ENCODE measurements at places on chromosomes 2 and 18.

GRCh38 chr18:67417864-67418523 is 98.5 kb downstream of the DSEL start:
- no peaks in the 10 kb centered on the region for H3K36me3 ChIP-seq
- no peaks in the 10 kb centered on the region for H3K27me3 ChIP-seq
- peak; percentile 82 for DNase-seq
- no peaks in the 10 kb centered on the region for H3K4me1 ChIP-seq

- peaks cover 52% of the 10 kb centered on the region for H3K36me3 ChIP-seq
- no peaks in the 10 kb centered on the region for H3K27me3 ChIP-seq
- peaks cover 58% of the 10 kb centered on the region for H3K4me1 ChIP-seq
- DNase-seq = no peak
- no peak overlapping the region for H3K4me3 ChIP-seq
These were observed 28.5 kb downstream of the SMAD7 start for GRCh38 chr18:48922226-48922800.

GRCh38 chr2:26932974-26933373 is 37.5 kb upstream of the MAPRE3 start:
- H3K27ac ChIP-seq = no peak overlapping the region
- peaks cover 69% of the 10 kb centered on the region for H3K27me3 ChIP-seq
- DNase-seq = no peak
- no peaks in the 10 kb centered on the region for H3K36me3 ChIP-seq
- no peaks in the 10 kb centered on the region for H3K4me1 ChIP-seq

DNA sequence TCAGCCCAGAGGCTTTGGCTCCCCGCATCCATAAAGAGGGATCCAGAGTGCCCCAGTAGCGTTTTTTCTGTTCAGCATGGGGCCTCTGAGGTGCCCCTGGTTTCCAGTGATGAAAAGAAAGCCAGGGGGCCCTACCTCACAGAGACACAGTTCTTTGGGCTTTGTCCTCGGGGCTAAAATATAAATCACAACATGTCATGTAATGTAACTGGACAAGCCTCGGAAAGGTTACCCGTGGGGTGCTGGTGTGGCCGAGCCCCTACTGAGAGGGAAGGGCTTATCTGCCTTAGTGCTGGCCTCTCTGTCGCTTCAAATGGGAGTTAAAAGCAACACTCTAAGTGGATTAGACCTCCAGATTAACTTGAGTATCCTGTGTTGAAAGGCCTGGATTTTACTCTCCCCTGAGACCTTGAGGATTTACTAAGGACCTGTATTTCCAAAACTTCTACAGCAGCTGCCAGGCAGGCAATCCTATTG is 251.6 kb upstream of the APCDD1 start:
- no peaks in the 10 kb centered on the region for H3K36me3 ChIP-seq
- peak; percentile 5 for DNase-seq
- H3K27ac ChIP-seq = no peak overlapping the region
- peaks cover 2% of the 10 kb centered on the region for H3K4me1 ChIP-seq
- peaks cover 5% of the 10 kb centered on the region for H3K27me3 ChIP-seq

GRCh38 chr18:13302040-13302439 is 83.5 kb downstream of the LDLRAD4 start:
- no peaks in the 10 kb centered on the region for H3K36me3 ChIP-seq
- H3K27ac ChIP-seq = no peak overlapping the region
- no peak overlapping the region for H3K4me3 ChIP-seq
- peaks cover 5% of the 10 kb centered on the region for H3K27me3 ChIP-seq
- no peak for DNase-seq

DNA sequence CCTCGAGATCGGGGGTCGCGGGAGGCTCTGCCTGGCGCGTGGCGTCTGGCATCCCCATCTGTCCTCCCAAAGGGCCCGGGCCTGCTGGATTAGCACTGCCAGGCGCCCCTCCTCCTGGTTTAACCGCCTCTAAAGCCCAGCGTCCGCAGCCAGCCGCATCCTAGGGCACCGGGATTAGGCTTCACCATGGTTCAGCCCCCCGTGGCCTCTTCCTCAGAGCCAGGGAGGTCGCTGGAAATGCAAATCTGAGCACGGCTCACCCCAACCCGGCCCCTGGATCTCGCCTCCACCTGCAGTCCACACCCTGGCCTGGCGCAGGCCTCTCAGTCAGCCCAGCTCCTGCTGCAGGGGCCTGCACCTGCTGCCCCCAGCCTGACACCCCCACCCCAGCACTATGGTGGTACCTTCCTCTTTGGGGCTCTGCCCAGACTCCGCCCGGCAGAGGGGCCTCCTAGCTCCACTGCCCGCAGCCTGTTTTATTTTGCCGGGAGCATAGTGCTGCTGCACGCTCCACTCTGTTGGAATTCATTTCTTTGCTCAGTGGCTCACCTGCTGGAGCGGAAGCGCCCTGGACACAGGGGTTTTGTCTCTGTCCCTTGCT is 13.2 kb downstream of the PRELID3A start:
- H3K27me3 ChIP-seq = no peaks in the 10 kb centered on the region
- peaks cover 11% of the 10 kb centered on the region for H3K36me3 ChIP-seq
- H3K4me3 ChIP-seq = peak overlapping the region; percentile 37
- no peak for DNase-seq
- H3K27ac ChIP-seq = no peak overlapping the region

DNA sequence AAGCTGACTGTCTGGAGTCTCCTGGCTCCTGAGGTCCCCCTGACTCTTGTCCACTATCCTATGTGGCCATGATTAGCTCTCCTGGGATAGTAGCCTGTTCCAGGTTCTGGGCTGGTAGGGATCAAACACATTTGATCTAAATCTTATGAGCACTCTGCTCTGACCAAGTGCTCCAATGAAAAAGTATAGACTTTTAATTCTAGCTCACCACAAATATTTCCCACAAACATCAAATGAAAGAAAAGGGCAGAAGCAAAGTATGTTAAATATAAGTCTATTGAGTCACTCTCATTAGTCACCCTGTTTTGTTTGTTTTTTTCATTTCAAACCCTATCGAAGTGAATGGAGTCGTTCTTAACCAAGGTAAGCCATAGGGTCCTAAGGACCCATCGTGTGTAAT is 39.7 kb upstream of the NEDD4L start:
- H3K27ac ChIP-seq = no peak overlapping the region
- no peaks in the 10 kb centered on the region for H3K36me3 ChIP-seq
- H3K27me3 ChIP-seq = no peaks in the 10 kb centered on the region
- no peak overlapping the region for H3K4me3 ChIP-seq

DNA sequence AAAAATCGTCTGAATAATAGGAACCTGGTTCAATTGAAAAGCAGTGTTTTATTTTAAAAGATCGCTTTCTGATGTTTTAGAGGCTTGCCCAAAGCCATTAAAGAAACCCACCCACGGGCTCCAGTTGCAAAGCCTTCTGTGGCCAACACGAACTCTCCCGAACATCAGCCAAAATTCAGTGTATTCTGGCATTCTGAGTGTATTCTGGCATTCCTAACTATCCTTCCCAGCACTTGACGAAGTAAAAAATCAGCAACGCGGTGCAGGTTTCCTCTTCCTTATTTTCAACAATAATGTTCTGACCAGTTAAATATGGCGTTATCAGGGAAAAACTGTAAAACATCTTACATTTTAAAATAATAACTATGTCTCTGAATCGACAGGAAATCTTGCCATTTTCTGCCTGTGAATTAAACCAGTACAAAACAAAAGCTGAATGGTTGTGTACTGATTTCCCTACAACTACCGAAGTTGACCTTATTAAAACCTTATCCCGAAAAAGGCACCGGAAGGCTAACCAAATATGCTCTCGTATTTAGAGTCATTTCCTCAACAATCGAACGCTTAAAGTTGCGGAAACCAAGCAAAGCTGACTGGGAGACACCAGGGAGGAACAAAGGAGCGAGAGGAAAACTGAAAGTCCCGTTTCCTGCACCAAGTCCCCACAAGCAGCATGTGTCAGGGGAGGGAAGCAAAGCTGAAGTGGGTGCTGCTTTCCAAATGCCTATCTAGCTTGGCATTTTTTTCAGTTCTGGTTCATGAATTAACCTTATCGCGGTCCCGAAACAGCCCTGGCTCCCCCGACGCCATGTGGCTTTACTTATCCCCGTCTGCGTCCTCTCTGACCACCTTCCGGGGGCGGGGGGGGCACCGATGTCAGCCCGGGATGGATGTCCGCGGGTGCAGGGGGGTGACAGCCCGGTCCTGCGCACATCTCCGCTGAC is 44.3 kb downstream of the ZNF516 start:
- peaks cover 36% of the 10 kb centered on the region for H3K4me1 ChIP-seq
- H3K36me3 ChIP-seq = no peaks in the 10 kb centered on the region
- peak overlapping the region; percentile 68 for H3K27ac ChIP-seq
- DNase-seq = peak; percentile 83
- H3K27me3 ChIP-seq = no peaks in the 10 kb centered on the region
- H3K4me3 ChIP-seq = peak overlapping the region; percentile 50

DNA sequence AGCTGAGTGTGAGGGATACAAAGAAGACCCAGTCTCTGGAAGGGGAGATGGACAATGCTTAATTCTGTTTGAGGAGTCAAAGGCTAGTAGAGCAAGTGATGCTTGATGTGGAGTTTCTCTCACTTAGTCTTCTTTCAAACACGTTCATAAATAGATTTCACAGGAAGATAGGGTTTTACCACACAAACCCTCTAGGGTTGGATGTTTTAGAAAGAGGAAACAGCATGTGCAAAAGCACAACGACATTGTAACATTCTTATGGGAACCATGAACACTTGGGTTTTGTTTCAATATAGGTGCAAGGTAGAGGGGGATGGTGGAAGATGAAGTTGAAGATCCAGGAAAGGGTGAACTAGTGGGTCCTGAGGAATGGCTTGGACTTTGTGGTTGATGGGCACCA is 10.8 kb upstream of the EFEMP1 start:
- H3K27me3 ChIP-seq = no peaks in the 10 kb centered on the region
- DNase-seq = no peak
- H3K36me3 ChIP-seq = no peaks in the 10 kb centered on the region
- no peak overlapping the region for H3K4me3 ChIP-seq
- no peak overlapping the region for H3K27ac ChIP-seq

- no peaks in the 10 kb centered on the region for H3K36me3 ChIP-seq
- H3K27ac ChIP-seq = peak overlapping the region; percentile 85
- no peaks in the 10 kb centered on the region for H3K27me3 ChIP-seq
These were observed 97.0 kb downstream of the KYNU start for GRCh38 chr2:142974288-142975024.

GRCh38 chr18:9429662-9429993 is 45.7 kb upstream of the RALBP1 start:
- H3K4me3 ChIP-seq = no peak overlapping the region
- peaks cover 1% of the 10 kb centered on the region for H3K4me1 ChIP-seq
- H3K36me3 ChIP-seq = no peaks in the 10 kb centered on the region
- H3K27me3 ChIP-seq = no peaks in the 10 kb centered on the region

DNA sequence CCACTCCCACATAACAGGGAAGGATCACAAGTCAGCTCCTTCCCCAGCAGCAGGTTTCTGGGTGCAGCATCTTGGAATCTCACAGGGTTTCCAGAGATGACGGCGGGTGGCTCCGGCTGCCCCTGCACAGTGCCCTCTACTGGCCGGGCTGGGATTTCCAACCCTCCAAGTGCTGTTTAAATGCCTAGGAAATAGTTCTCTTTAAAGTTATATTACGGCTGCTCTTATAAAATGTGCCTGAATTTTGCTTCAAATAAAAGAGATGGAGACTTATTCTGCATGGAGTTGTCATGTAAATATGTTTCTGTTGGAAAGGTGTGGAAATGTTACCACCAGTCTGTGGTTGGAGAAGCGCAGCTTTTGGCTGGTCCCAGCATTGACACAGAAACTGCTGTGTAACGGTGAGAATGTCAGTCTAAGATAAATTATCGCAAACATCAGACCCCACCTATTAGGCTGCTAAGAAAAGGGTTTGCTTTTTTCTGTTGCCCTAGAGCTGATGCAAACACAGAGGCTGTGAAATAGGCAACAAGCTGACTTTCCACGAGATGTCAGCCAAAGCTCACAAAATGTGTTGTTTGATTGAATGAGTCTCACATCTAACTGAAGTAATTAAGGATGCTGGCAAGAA is 3.3 kb upstream of the HJURP start:
- peaks cover 4% of the 10 kb centered on the region for H3K4me1 ChIP-seq
- H3K36me3 ChIP-seq = no peaks in the 10 kb centered on the region
- DNase-seq = peak; percentile 18
- H3K4me3 ChIP-seq = no peak overlapping the region

DNA sequence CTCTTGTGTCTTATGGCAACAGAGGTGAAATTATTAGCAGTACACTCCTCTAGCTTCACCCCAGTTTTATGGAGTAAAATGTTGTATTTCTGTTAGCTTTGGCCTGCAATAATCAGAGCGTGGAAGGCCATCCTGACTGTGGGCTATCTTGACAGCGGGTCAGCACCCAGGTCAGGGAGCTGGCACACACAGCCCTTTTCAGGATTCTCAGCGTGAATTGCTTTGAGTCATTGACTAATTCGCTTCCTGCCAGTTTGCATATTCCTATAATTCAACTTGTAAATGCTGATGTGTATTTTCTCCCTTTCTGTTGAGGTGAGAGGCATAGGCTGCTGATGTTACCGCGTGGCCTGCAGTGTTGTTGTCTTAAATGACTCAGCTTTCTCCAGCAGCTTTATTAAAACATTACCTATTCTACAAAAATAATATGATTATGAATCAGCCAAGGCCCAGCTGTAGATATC is 109.6 kb upstream of the EML6 start:
- H3K36me3 ChIP-seq = peaks cover 60% of the 10 kb centered on the region
- peaks cover 20% of the 10 kb centered on the region for H3K4me1 ChIP-seq
- DNase-seq = no peak
- peak overlapping the region; percentile 93 for H3K27ac ChIP-seq

DNA sequence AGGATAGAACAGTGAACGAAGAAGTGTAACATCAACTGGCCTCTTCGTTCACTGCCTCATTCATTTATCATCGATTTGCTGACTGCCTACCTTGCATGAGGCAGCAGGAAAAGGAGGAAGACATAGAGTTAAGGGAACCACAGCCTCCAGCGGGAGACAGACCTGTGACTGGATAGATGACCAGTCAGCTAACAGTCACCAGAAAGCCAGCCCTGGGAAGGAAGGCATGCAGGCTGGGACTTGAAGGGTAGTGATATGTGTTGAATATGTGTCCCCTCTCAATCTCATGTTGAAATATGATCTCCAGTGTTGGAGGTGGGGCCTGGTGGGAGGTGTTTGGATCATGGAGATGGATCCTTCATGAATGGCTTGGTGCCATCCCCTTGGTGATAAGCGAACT is 58.3 kb downstream of the CTIF start:
- H3K36me3 ChIP-seq = peaks cover 39% of the 10 kb centered on the region
- H3K27ac ChIP-seq = no peak overlapping the region
- H3K27me3 ChIP-seq = no peaks in the 10 kb centered on the region
- DNase-seq = no peak
- H3K4me1 ChIP-seq = peaks cover 25% of the 10 kb centered on the region

GRCh38 chr18:58766946-58767345 is 95.7 kb downstream of the MALT1 start:
- H3K27ac ChIP-seq = no peak overlapping the region
- no peak overlapping the region for H3K4me3 ChIP-seq
- H3K27me3 ChIP-seq = peaks cover 81% of the 10 kb centered on the region
- no peaks in the 10 kb centered on the region for H3K36me3 ChIP-seq
- DNase-seq = no peak
- H3K4me1 ChIP-seq = peaks cover 10% of the 10 kb centered on the region

GRCh38 chr2:8252997-8253694 is 428.7 kb upstream of the ID2 start:
- no peaks in the 10 kb centered on the region for H3K36me3 ChIP-seq
- no peak for DNase-seq
- no peak overlapping the region for H3K27ac ChIP-seq
- H3K4me1 ChIP-seq = peaks cover under 1% of the 10 kb centered on the region
- no peaks in the 10 kb centered on the region for H3K27me3 ChIP-seq
- H3K4me3 ChIP-seq = no peak overlapping the region

- H3K36me3 ChIP-seq = peaks cover 11% of the 10 kb centered on the region
- no peak overlapping the region for H3K4me3 ChIP-seq
- peaks cover 17% of the 10 kb centered on the region for H3K4me1 ChIP-seq
- no peak for DNase-seq
- H3K27ac ChIP-seq = no peak overlapping the region
These were observed 8.8 kb downstream of the TRIB2 start for GRCh38 chr2:12725233-12726187.

GRCh38 chr18:51135364-51135763 is 62.1 kb downstream of the MEX3C start:
- peak; percentile 90 for DNase-seq
- no peak overlapping the region for H3K4me3 ChIP-seq
- no peaks in the 10 kb centered on the region for H3K36me3 ChIP-seq
- H3K27me3 ChIP-seq = no peaks in the 10 kb centered on the region
